Stimulated activated CD8-positive, alpha-beta memory T cell treated with anti-CD3 and anti-CD28 coated beads, Interleukin-4, amount 100 ng/mL, for 4 hours (primary cell): ENCODE measurements at places on chromosomes 13 and 19.

DNA sequence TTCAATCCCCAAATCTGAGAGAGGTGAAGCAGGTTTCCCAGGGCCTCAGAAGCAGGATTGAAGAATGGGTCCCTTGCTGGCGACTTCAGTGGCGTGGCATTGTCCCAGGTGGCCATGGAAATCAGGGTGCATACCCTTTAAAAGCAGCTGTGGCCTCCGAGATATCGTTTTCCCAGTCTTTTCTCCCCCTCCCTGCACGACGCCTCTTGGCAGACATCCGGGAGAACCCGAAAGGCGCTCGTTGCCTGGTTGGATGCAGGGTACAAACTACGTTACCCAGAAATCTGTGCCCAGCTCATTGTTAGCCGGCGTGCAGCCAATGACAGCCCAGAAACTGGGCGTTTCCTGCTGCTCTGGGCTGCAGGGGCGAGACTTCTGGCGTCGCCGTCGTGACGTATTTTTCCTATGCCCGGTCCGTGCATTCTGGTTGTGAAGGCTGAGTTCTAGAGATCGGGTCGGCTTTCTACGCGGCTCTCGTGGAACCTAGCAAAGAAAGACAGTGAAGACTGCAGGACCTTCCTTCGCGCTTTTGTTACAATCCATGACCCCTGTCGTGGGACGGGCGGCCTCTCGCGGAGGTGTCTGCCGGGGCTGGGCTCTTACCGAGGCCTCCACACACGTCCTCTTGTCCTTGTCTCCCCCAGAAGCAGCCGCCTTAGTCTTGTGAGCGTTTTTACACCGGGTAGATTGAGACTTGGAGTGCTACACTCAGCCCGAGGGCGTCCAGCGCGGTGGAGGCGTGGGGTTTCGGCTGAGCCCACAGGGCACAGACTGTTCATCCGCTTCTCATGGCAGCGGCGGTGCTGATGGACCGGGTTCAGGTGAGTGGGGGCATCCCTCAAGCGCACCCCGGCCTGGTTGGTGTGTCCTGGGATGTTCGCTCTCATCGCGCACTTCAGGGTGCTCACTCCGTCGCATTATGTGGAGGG is at the start of gene ZNF304:
Gene ZNF304 (plus strand): TSS at position 395 of the 929 bp plus-strand sequence. CDS start 394 bp downstream, at position 789.
- DNase-seq: peak; percentile 73

- no peak for DNase-seq
These were observed 15.3 kb downstream of the CDX2 start for GRCh38 chr13:27953676-27954405.

DNA sequence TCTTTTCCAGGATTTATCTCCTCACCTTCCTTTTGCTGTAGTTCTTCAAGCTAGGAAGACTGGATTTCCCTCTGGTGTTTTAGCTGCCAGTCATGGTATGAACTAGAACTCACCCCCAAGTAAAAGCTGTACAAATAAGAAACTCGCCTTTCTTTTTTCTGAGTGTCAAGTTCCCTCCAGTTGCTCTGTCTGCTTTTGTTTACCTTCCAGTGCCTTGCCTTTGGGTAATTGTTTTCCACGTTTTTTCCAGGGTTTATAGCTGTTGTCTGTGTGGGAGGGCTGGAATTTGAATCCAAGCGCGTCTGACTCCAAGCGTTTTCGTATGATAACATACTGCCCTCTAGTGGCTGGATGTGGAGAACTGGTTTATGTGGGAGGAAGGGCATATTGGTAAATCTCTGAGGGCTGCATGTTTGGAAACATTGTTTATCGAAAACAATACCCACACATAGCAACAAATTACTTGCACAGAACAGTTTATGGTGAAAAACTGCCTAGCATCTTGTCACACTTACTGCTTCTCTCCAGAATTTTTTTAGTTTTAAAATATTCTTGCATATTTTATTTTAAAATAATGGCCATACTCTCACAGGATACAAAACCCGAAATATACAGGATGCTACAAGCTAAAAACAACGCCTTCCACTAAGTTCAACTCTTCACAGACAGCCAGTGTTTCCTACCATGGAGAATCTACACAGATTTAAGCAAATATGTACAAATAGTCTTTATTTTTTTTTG is 19.2 kb downstream of the RCN3 start:
- peak; percentile 46 for DNase-seq

GRCh38 chr13:114143806-114144605 is 11.6 kb upstream of the RASA3 start:
- DNase-seq: no peak

- DNase-seq: no peak
These were observed 29.5 kb upstream of the AKT2 start for GRCh38 chr19:40314656-40315055.

- DNase-seq: no peak
These were observed 66.1 kb downstream of the LHFPL6 start for GRCh38 chr13:39536906-39537305.

GRCh38 chr13:109333893-109334651 is 452.3 kb downstream of the IRS2 start:
- no peak for DNase-seq

- DNase-seq: no peak
These were observed 16.5 kb upstream of the SPACA6 start for GRCh38 chr19:51676566-51677083.
